Ureter (tissue), 1 donor: ENCODE measurements at places on chromosomes 13 and 19. TPM values are rescaled to one million over a fixed set of nuclear protein-coding genes. Genes with fewer than 3 reads are reported as not detected.

DNA sequence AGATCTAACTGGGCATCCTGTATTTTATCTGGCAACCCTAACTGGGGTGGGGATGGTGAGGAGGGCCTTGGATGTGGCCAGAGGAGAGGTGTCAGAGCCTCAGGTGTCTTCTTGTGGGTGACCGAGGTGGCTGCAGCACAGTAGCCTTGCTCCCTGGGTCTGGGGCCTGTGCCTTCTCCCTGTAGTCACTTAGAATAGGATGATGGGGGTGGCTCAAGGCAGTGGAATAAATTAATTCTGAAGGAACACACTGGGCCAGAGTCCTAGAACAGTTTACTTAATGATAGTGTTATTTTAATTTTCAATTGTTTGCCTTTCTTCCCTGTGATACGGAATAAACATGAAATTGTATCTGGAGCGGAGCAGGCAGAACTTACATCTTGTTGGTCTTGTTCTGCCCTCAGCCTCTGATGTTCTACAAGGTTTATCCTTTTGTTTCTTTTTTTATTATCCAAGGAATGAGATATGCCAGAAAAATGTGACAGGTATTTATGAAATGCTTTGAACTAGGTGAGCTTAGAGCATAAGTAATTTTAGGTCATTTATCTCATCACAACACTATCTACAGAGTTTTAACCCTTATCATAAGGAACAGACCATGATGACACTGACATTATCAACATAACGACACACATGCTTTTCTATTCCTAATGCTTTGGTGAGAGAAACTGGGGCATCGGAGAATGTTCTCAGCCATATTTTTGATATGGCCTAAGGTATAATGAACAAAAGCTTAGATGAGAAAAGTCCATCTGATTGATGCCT, 51.4 kb downstream of the LRCH1 start:
- DNase-seq, result no peak

DNA sequence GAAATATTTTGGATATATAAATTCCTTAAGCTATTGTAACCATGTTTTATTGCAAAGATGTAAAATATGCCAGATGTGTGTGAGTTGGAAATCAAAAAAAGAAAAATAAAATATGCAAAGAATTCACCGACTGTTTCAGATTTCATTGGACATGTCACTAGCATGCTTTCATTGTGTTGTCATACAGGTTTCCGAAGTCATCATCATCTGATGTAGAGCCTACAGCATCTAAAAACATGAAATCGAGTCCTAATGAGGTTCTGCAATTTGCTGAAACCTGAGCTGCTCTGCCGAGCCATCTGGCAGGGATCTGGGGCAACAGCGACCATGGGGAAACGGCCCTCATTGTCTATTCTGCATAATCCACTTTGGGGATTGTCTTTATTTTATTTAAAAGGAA, 196.1 kb upstream of the MAB21L1 start:
- no peak for DNase-seq

DNA sequence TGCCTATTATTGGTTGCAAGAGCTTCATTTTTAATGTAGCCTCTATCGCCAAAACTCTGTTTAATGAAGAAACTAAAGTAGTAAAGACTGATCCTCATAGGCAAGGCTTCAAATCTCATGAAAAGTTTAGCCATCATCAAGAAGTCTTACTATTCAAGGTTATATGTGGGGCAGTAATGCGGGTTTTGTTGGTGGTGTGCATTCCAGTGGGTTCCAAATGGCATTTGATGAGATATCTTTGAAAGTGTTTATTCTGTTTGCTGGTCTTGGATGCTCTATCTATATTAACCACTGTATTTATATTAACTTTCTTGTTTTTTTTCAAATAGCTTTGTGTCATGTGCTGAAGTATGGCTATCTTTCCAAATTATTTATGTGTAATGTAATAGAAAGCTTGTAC, 72.2 kb downstream of the SERTM1 start:
- no peak for DNase-seq

DNA sequence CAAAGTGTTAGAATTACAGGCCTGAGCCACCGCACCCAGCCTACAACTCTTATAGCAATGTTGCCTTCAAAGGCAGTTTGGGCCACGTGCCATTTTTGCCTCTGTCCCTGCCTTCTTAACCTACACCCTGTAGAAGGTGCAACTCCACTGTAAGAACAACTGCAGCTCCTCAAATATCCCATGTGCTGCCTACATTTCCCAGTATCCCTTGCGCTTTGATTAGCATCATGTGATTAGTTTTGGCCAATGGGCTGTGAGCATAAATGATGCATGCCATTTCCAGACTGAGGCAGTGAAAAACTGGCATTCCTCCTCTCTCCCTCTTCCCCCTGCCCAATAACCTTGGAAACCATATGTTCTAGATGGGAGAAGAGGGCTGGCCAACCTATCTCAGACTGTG, 75.2 kb upstream of the MRI1 start:
- DNase-seq, result no peak

- DNase-seq, result no peak
These were observed 13.3 kb downstream of the SLC27A1 start for GRCh38 chr19:17483605-17484002.

The MATK gene
- 1.9 TPM for total RNA-seq

The ATP1A3 gene
- 0.52 TPM for total RNA-seq

The PALM gene
- 26.0 TPM for total RNA-seq

The KLK13 gene
- total RNA-seq, result not detected

The SCEL gene
- not detected for total RNA-seq

The CCDC8 gene
- total RNA-seq, result 10.7 TPM

The RASAL3 gene
- 3.9 TPM for total RNA-seq
